ENCODE measurements at places on chromosomes 1 and 21.

- no peak overlapping the region for H3K27ac ChIP-seq
- no peak for DNase-seq
- H3K4me1 ChIP-seq: no peaks in the 10 kb centered on the region
- no peaks in the 10 kb centered on the region for H3K36me3 ChIP-seq
- H3K4me3 ChIP-seq: no peak overlapping the region
- H3K27me3 ChIP-seq: no peaks in the 10 kb centered on the region
Measured at GRCh38 chr1:97138515-97139032, 417.0 kb downstream of the PTBP2 start.

- peak overlapping the region; percentile 59 for H3K27ac ChIP-seq
- no peaks in the 10 kb centered on the region for H3K27me3 ChIP-seq
- H3K4me3 ChIP-seq: peak overlapping the region; percentile 68
- H3K36me3 ChIP-seq: no peaks in the 10 kb centered on the region
Measured at GRCh38 chr1:15411593-15412137, 2.0 kb downstream of the EFHD2 start.

GRCh38 chr1:12448746-12449177, 169.2 kb downstream of the DHRS3 start:
- H3K4me1 ChIP-seq: peaks cover 73% of the 10 kb centered on the region
- H3K27me3 ChIP-seq: no peaks in the 10 kb centered on the region
- DNase-seq: no peak
- peak overlapping the region; percentile 77 for H3K27ac ChIP-seq
- no peaks in the 10 kb centered on the region for H3K36me3 ChIP-seq

DNA sequence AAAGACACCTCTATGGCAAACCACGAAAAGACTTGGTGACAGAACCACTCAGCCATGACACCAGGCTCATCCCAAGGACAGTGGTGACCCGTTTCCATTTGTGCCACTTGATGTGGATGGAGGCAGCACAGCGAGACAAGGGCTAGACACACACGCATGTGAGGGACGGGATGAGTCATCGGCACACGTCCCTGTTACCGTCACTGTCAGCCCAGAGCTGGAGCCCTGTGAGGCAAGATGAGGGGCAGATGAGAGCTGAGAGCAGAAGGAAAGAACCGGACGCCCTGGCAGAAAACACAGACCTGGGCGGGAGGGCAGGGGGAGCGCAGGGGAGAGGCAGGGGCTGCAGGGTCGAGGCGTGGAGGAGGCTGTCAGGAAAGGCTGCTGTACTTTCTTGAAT, 57.8 kb downstream of the SIK1 start:
- H3K4me3 ChIP-seq: no peak overlapping the region
- H3K4me1 ChIP-seq: no peaks in the 10 kb centered on the region
- no peaks in the 10 kb centered on the region for H3K27me3 ChIP-seq
- no peak overlapping the region for H3K27ac ChIP-seq
- DNase-seq: no peak
- no peaks in the 10 kb centered on the region for H3K36me3 ChIP-seq

DNA sequence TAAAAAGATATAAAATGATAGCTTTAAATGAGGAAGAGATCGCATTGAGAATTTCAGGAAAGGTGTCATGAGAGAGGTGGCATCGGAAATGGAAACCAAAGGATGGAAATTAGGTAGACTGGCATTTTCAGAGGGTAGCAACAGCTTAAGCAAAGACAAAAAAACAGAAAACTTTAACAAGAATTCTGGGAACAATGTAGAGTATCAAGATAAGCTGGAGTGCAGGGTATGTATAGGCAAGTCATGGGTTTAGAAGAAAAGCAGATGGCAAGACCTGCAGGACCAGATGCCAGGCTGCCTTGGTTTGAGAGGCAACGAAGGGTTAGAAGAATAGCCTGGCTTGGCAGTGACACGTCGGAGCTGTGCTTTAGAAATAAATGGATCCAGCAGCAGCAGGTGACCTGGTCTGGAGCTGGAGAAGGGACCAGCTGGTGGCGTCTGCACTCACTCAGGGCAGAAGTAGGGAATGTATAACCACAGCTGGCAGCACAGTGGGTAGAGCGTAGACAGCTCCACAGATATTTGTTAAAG, 149.4 kb upstream of the TIAM1 start:
- no peak overlapping the region for H3K4me3 ChIP-seq
- H3K36me3 ChIP-seq: no peaks in the 10 kb centered on the region
- no peaks in the 10 kb centered on the region for H3K4me1 ChIP-seq
- H3K27me3 ChIP-seq: no peaks in the 10 kb centered on the region

- no peak overlapping the region for H3K4me3 ChIP-seq
- no peak overlapping the region for H3K27ac ChIP-seq
- no peaks in the 10 kb centered on the region for H3K27me3 ChIP-seq
- no peaks in the 10 kb centered on the region for H3K4me1 ChIP-seq
Measured at GRCh38 chr1:213564215-213564659, 423.5 kb upstream of the PROX1 start.

DNA sequence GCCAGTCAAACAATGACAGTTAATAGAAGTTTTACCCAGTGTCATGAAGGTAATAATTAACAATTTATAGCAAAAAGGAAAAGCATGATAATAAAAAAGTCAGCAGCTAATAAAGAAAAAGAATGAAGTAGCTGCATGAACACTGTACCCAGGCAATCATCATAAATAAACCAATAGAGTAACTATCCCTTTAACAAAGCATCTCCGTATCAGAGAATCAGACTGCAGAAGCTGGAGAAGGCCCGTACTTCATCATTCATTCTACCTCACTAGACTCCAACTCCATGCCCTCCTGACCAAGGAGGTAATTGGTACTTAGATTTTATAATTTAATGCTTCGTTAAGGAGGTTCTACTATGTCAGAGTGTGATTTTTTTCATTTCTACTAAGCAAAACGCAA, 140.5 kb downstream of the NEGR1 start:
- H3K27ac ChIP-seq: no peak overlapping the region
- H3K4me1 ChIP-seq: no peaks in the 10 kb centered on the region
- H3K36me3 ChIP-seq: no peaks in the 10 kb centered on the region
- no peak overlapping the region for H3K4me3 ChIP-seq
- H3K27me3 ChIP-seq: no peaks in the 10 kb centered on the region
- no peak for DNase-seq

DNA sequence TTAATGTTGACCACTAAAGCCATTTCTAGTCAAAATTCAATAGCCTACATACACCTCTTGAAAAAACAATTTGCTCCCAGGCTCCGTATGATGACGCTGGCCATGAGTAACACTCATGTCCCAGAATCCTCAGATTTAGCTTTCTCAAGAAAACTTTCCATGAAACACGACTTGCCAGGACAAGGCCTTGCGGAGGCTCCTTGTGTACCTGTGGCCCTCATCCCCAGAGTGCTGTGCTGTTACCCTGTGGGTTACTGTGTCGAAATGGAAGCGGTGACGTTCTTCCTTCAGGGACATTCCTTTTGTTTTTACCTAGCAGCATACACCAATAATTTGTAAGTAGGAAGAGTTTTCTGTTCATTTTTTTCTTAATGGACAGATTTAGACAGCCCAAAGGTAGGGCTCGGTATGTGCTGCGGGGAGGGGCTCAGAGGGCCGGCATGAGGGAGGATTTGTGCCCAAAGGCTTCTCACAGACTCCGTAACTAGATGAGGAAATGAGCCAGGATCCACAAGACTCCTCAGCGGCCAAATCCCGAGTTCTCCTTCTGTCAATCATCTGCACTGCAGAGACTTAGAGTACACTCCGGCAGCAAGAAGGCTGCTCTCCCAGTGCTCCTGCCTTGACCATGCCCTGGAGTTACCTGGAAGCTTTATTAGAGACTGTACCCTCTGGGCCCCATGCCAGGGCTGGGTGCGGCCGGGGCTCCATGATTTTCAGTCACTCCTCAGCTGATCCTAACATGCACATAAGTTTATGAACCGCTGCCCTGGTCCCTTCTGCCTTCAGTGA, 17.8 kb downstream of the GNG12 start:
- H3K4me3 ChIP-seq: no peak overlapping the region
- H3K4me1 ChIP-seq: peaks cover 30% of the 10 kb centered on the region
- no peaks in the 10 kb centered on the region for H3K27me3 ChIP-seq
- no peaks in the 10 kb centered on the region for H3K36me3 ChIP-seq
- no peak for DNase-seq
